ENCODE measurements at places on chromosomes 4 and X.
A peak's percentile ranks its signal among the peaks of the same experiment; 100 is the strongest.

- no peak for DNase-seq
These were observed 47.4 kb downstream of the TEX13A start for GRCh38 chrX:105173071-105173470.

- no peak for DNase-seq
These were observed 6.5 kb downstream of the NKX3-2 start for GRCh38 chr4:13537832-13538177.

GRCh38 chr4:37780444-37781130 is 45.9 kb upstream of the PGM2 start:
- peak; percentile 22 for DNase-seq

GRCh38 chrX:112235547-112235946 is 153.0 kb upstream of the TRPC5 start:
- DNase-seq: no peak

DNA sequence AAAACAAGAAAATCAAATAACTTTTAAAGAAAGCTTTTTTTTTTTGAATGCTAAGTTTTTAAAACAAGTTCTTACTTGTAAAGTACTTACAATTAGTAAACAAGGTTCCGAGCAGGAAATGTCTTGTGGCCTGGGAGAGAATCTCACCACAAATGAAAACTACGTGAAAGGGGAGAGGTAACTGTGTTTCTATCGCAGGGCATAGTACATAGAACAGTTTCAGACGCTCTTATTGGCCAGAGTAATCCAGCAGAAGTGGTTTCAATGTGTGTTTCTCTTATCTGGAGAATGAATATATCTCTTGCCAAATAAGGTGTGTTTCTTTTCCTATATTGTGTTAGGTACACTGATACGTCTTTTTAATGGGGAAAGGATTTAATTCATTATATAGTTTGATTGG is at the start of gene PLAC8:
Gene PLAC8, minus strand, starts transcription at position 154 of the 400 bp plus-strand sequence. CDS start 6,808 bp downstream, outside the sequence.
- DNase-seq: no peak

GRCh38 chr4:36286481-36286871 is 5.1 kb downstream of the DTHD1 start:
- no peak for DNase-seq
